ENCODE measurements at places on chromosomes 13 and 19.

GRCh38 chr19:34925278-34925855, 1.3 kb upstream of the ZNF30 start:
- DNase-seq, result no peak

- no peak for DNase-seq
Measured at GRCh38 chr13:75216038-75216437, 265.9 kb downstream of the TBC1D4 start.

- no peak for DNase-seq
Measured at GRCh38 chr19:50567882-50568727, at the start of gene LRRC4B. TSS of gene LRRC4B (minus strand) at chr19:50568435. CDS start at chr19:50548838, 19,597 bp downstream.

GRCh38 chr13:110540871-110541525, 20.5 kb downstream of the RAB20 start:
- DNase-seq, result no peak

DNA sequence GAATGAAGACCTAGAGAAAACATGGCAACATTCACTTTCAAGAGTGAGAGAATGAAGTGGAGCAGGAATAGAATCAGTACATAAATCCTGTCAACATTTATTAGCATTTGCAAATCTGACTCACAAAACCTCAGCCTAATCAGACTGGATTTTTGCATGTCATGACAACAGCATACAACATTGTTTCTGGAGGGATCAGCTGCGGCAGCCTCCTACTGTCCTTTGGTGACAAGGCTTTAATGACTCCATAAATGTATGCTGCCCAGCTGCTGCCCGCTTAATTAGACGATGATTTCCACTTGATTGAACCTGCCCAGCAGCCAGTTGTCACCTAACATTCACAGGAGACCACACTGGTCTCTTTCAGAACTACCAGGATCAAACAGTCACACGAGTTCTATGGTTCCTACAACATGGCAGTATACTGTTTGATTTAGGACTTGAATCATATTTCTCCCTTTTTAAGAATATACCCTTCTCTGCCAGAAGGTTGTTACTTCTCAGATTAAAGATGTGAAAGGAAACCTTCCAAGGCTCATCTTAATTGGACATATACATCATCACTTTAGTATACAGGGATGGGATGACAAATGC, 9.3 kb downstream of the EBPL start:
- no peak for DNase-seq
